ENCODE measurements at places on chromosomes 1 and 21.

GRCh38 chr1:164518692-164519332 lies 40.2 kb upstream of the PBX1 start:
- no peak for DNase-seq

- peak; percentile 34 for DNase-seq
Observed at GRCh38 chr1:43238085-43238484, 31.7 kb upstream of the TMEM125 start.

- peak; percentile 90 for DNase-seq
Observed at GRCh38 chr1:165697881-165698760, at the start of gene ALDH9A1. ALDH9A1 (minus strand) TSS chr1:165698562; CDS start chr1:165698558, 4 bp downstream.

DNA sequence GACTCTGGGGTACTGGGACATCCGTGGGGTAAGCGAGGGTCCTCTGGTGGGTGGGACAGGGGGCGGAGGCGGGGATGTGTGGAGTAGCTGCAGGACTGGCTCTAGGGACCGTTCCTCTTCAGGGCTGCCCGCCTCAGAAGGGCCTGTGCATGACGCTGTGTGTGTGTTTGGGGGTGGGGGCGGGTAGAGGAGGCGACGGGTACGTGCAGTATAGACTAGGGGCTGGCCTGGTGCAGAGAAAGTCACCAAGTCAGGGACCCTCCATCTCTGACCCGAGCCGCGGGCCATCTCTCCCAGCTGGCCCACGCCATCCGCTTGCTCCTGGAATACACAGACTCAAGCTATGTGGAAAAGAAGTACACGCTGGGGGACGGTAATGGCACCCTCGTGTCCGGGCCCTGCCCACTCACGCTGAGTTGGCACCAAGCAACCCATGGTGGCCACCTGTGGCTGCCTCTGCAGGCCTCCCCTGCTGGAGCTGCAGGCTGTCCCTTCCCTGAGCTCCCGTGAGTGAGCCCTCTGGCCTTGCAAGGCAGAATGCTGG lies 342 bp downstream of the GSTM5 start:
- no peak for DNase-seq

- DNase-seq: no peak
Observed at GRCh38 chr1:22612671-22613571, 23.5 kb upstream of the C1QA start.

GRCh38 chr1:4561205-4561604 lies 93.2 kb upstream of the AJAP1 start:
- DNase-seq: no peak

DNA sequence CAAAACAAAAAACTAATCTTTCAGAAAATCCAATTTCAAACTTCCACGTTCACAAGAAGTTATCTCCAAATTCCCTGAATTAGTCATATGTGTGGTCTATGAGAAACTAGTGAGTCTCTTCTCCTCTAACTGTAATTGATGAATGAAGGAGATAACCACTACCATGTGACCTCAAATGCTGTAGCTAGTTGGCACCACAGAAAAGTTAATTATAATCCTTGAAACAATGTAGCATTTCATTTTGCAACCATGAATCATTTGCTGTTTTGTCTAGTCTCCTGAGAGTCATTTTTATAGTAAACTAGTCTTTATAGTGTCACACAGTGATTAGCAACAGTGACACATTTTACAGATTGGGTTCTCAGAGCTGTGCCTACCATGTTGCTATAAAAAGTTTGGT lies 287.5 kb downstream of the LRRIQ3 start:
- no peak for DNase-seq
